ENCODE measurements at places on chromosomes 3 and 15.

GRCh38 chr3:114823061-114823460 is 324.0 kb downstream of the ZBTB20 start:
- no peak for DNase-seq

GRCh38 chr3:38834110-38834509 is 18.1 kb upstream of the SCN10A start:
- DNase-seq = peak; percentile 8

- DNase-seq = no peak
Measured at GRCh38 chr3:185844051-185844450, 19.2 kb upstream of the IGF2BP2 start.

DNA sequence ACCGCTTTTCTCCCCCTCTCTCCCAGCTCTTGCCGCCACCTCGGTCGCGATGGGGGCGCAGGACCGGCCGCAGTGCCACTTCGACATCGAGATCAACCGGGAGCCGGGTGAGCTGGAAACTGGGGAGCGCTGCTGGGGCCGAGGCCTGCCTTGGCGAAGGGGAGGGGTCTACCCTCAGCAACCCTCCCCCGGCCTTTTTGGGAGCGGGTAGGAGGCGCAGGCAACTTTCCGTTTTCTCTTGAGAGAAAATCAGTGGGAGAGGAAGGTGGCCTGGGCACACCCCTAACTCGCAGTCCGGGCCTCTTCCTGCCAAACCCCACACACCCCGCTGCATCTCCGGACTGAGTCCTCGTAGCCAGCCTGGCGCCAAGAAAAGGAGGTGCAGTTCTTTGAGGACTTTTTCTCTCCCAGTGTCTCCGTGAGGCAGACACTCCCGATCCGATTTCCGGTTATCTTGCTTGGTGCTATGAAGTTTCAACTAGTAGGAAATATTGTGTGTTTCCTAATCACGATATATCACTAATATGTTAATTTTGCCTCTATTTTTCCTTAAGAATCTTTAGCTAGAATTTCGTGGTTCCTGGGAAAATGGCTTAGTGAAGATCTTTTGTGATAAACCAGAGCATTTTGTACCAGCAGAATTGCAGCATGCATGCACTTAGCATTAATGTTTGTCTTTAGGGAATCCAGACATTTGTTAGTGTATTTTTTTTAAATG is 631 bp downstream of the NKTR start:
- DNase-seq = peak; percentile 63
